ENCODE measurements at places on chromosomes 2 and 18.

DNA sequence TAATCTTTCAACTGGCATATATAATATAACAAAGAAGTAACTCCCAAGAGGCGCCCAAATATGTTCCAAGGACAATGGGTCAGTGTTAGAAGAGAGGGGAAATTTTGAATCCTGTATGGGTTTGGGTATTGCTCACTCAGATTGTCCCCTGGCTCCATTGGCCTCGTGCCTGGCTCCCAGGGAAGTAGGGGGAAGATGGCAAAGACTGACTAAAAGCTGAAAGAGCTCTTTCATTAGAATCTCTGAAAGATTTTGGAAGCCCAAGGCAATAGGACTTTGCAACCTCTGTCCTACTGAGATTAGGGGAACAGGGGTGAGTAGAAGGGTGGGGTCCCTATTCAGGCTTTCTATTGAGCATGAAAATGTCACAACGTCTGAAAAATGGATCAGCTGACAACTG lies 1272.8 kb upstream of the ZEB2 start:
- DNase-seq, result no peak

- DNase-seq, result no peak
These were observed 39.7 kb downstream of the CYB5A start for GRCh38 chr18:74252039-74252395.

DNA sequence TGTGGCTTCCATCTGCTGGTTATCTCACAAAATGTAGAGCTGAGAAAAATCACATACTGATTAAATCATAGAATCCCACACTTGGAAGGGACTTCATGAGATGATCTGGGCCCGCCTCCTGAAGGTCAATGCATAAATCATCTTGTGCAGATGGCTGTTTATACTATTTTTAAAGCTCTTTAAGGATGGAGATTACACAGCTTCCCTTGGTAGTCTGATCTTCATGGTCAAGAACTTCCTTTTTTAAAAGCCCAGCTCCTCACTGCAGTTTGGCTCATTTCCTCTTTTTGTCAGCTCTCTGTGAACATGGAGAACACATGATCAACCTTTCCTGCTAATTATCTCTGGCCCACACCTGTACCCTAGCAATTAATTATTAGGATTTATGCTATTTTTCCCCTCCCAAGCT lies 25.9 kb downstream of the GCG start:
- peak; percentile 71 for DNase-seq

DNA sequence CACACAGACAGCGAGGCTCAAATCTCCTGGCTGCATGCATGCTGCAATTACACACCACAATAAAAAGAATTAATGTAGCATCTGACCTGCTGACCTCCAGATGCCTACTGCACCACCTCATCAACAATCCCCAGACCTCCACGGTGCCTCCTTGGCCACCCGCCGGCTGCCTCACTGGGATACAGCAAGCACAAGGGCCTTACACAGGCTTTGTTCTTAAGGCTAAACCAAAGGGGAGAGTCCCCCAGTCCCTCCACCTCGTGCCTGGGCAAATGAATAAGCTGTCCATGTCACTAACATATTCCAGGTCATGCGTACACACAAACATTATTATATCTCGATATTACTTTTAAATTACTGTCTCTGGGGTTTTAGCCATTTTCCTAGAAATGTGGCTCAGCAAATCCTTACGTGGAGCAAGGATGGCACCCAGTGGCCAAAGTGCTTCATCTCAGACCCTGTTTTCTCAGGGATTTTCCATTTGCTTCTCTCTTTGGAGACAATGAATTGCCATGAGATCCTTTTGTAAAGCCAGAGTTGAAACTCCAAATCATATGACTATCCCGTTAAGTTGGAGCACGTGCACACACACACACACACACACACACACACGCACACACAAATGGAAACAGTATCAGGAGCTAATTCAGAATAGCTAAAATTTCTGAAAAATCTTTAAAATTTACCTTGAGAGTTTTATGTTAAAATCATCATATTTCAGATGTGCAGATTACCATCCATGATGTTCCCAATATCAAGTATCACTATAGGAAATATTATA lies 313.8 kb downstream of the PDE11A start:
- DNase-seq, result peak; percentile 21

GRCh38 chr18:9750112-9750511 lies 42.0 kb downstream of the RAB31 start:
- DNase-seq, result no peak

GRCh38 chr2:20796374-20796791 lies 26.5 kb downstream of the LDAH start:
- no peak for DNase-seq

- DNase-seq, result no peak
These were observed 26.8 kb upstream of the CNNM3 start for GRCh38 chr2:96789245-96789617.

DNA sequence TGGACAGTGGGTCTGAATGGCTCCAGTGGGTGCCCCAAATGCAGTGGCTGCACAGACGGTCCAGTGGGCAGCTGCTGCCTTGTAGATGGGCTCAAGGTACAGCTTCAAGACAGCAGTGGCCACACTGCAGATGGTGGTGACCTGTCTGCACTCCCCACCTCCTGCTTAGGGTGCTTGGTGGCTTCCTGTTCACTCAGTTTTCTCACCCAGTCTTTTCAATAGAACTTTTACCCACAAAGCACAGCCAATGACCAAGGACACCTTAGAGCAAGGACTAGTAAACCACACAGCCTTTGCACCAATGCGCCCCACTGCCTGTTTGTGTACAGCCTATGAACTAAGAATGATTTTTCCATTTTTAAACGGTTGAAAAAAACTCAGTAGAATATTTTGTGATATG lies 34.9 kb downstream of the MEX3C start:
- no peak for DNase-seq

DNA sequence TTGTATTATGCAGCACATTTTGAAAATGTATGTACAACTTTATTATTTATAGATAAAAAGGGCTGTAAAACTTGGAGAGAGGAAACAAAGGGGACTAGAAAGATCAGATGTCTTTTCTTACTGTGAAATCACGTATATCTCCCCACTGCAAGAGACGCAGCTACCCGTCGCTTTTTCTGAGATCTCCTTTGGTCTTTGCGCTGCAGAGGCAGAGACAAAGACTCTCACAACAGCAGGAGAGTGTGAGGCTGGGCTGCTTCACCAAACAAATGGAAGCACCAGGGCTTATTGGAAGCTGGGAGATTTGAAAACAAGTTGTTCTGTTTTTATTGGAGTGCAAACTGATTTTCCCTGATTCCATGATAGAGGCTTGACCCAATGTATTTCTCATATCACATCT lies 129.0 kb upstream of the PARD3B start:
- DNase-seq, result no peak

DNA sequence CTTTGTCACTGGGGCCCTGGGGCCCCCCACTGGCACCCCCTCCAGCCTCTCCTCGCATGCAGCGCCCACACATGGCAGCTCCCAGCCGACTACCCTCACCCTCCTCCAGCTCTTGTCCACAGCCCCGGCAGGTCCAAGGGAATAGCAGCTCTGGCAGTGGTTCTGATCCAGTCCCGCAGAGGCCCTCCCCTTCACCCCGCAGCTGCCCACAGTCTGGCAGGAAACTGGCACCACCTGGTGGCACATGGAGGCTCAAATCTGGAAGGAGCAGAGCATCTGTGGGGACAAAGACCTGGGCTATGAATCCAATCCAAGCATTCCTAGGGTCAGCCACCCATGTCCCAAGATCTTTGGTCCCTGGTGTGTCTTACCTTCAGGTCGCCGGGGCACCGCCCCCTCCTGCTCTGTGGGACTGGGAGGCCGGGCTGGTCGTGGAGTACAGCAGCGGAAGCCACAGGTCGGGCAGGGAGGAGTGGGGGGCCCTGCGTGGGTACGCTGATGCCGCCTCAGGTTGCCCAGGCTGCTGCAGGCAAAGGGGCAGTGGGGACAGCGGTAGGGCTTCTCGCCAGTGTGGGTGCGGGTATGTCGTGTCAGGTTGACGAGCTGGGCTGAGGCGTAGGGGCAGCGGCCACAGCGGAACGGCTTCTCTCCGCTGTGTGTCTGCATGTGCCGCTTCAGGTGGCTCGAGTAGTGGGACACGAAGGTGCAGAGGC lies 2.3 kb downstream of the ZNF513 start:
- no peak for DNase-seq

DNA sequence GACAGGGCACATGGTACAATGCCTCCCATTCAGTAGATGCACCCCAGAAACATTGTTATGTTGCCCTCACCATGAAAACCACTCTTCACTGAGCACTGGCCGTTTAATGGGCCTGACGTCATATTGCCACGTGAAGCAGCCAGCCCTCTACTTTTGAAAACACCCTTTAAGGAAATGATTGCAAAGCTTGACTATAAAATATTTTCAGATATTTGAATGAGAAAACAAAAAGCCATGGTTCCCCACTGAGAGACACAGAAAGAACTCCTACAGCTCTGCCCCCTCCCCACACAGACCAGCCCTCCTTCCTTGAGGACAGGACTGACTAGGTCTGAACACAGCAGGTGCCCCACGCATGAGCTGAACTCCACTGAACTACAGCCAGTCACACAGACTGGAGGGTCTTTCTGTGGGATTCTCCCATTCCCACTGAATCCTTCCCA lies 349.1 kb downstream of the ANAPC1 start:
- DNase-seq, result no peak

GRCh38 chr2:46032996-46033395 lies 264.2 kb upstream of the EPAS1 start:
- DNase-seq, result no peak

- peak; percentile 93 for DNase-seq
These were observed 308.4 kb upstream of the MYT1L start for GRCh38 chr2:2639251-2640139.

- no peak for DNase-seq
These were observed 320.1 kb downstream of the CYP26B1 start for GRCh38 chr2:71827524-71827901.

- DNase-seq, result no peak
These were observed 19.3 kb downstream of the FEZ2 start for GRCh38 chr2:36578343-36579296.

- DNase-seq, result peak; percentile 87
These were observed 5.6 kb upstream of the NAPG start for GRCh38 chr18:10519999-10520935.

Measured in RPMI8226 (cell line).